Fibroblast of lung (primary cell): ENCODE measurements at places on chromosomes 16 and 17.

DNA sequence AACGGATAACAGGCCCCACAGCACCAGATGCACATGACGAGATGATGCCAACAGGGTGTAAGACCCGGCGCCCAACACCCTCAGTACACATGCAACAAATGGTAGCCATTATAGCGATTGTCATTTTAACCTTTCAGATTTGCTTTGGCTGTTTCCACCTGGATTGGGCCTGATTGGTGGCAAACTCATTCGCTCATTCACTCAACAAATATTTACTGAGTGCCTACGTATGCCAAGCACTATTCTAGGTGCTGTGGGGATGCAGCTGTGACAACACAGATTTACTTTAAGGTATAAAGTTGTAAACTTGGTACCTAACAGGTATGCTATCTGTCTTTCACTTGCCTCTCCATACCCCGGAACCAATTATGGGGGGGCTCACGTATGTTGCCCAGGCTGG lies 66.8 kb downstream of the SRCIN1 start:
- no peak for DNase-seq

GRCh38 chr17:36048066-36048465 lies 16.0 kb upstream of the CCL18 start:
- no peak for DNase-seq

DNA sequence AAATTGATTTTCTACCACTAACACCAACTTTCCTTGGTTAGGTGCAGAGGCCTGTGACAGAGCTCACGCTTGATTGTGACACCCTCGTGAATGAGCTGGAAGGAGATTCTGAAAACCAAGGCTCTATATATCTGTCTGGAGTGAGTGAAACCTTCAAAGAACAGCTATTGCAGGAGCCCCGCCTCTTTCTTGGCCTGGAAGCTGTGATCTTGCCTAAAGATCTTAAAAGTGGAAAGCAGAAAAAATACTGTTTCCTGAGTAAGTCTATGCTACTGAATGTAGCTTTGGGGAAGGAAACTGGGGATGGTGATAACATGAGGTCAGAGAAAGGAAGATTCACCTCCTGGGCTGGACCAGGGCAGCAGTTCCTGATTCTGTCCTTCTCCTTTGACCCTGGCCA lies 38.3 kb downstream of the REXO5 start:
- DNase-seq = no peak

DNA sequence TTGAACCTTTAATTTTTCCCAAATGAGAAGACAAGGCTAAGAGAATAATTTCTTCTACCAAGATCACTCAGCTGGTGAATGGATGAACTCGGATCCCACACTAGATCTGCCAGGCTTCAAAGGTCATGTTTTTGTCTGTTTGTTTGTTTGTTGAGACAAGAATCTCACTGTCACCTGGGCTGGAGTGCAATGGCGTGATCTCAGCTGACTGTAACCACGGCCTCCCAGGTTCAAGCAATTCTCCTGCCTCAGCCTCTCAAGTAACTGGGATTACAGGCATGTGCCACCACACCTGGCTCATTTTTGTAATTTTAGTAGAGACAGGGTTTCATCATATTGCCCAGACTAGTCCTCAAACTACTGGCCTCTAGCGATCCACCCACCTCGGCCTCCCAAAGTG lies 6.6 kb downstream of the ZNF19 start:
- no peak for DNase-seq

GRCh38 chr17:49952912-49953497 lies 16.0 kb upstream of the DLX4 start:
- peak; percentile 36 for DNase-seq

DNA sequence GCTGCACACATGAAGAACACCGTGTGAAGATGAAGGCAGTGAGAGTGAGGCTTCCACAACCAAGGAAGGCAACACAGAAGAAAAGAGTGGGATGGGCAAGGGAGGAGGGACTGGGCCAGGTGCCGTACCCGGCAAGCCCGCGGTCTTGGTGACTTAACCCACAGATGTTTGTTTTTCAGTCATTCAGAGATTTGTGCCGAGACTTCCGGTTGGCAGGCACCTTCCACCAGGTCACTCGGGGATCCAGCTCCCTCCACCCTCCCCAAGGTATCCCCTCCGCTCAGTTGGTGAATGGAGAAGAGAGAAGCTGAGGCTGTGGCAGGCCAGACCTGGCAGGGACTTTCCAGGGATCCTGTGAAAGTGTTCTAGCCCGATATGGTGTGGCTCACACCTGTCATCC lies 4.9 kb upstream of the KREMEN2 start:
- DNase-seq = no peak
